ENCODE measurements at places on chromosomes 3 and 15.

DNA sequence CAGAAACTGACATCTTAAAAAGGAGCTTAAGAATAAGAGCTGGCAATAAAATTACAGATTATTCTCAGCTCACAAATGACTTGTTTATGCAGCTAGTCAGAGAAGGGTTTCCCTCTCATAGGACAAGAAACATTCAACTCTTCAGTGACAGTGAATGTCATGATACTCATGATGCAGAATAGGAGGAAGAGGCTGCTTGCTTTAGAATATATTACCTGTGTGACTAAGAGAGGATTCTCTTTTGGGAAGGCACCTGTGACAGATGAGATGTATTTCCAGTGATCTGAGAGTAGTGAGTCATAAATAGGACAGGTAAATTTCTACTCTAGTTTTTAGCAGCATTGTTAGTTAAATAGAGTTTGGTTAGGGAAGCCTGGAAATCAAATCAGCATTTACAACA, 39.9 kb downstream of the RASA2 start:
- DNase-seq = no peak

DNA sequence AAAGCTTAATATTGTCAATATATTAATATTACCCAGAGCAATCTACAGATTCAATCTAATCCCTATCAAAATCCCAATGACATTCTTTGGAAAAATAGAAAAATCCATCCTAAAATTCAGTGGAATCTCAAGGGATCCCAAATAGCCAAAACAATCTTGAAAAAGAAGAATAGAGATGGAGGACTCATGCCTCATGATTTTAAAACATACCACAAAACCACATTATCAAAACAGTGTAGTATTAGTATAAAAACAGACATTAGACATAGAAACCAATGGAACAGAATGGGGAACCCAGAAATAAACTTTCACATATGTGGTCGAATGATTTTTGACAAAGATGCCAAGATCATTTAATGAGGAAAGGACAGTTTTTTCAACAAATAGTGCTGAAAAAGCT, 14.6 kb downstream of the NEK4 start:
- DNase-seq = no peak

GRCh38 chr3:48565591-48566400, 2.2 kb upstream of the UCN2 start:
- DNase-seq = no peak

DNA sequence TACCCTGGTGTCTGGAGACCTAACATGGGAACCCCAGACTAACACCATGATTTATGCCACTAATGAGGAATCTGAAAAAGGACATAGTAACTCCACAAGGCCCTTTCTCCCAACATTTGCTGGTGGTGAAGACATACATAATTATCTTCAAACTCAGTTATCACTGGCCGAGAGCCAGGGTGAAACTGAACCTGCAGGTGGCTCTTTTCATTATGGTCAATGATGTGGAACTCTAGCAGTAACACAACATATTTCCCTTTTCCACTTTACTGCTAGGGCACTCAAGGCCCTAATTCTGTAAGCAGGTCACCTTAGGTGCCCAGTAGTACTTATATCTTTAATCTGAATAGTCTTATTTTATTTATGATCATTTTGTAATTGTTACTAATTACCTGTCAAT, 326.4 kb upstream of the SATB1 start:
- DNase-seq = no peak

GRCh38 chr3:54163441-54163840, 41.1 kb downstream of the CACNA2D3 start:
- no peak for DNase-seq

GRCh38 chr3:50112462-50112861, 23.7 kb downstream of the RBM5 start:
- no peak for DNase-seq

GRCh38 chr3:98657457-98657856, 64.0 kb upstream of the CPOX start:
- DNase-seq = no peak

DNA sequence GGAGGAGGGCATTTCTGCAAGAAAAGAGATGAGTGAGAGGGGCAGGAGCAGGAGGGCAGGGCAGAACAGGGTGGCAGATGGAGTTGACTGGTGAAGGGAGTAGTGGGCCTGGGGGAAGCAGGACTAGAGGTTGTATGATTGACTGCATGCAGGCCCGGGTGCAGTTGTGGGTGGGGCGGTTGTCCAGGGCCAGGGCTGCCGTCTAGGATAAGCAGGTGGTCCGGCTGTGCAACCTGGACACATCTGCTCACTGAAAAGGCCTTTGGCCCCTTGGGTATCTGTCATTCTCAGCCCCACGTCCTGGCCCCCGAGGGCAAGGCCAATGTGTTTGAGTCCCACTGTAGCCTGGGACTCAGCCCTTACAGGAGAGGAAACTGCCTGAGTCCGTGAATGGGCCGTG, 25.4 kb downstream of the ALS2CL start:
- DNase-seq = no peak

DNA sequence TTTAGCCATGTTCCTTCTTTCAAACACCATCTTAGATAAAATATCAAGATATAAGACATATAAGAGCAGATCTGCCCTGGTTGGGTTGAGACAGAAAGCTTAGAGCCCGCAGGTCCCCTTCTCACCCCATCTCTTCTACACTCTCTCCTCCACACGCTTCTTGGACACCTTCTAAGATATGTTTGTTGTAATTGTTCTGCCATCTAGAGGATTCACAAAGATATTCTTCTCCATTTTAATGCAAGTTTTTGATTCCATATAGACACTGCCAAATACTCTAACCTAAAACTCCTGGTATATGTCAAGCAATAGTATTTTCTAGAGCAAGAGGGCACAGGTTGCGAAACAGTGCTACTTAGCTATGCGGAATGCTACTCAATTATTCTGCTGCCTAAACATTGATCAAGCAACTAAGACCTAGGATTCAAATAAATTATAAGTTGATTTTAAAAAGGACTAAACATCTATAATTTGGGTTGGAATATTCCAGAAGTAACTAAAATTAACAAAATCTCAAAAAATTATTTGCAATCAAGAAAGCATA, 6.8 kb downstream of the CHRM5 start:
- DNase-seq = no peak

DNA sequence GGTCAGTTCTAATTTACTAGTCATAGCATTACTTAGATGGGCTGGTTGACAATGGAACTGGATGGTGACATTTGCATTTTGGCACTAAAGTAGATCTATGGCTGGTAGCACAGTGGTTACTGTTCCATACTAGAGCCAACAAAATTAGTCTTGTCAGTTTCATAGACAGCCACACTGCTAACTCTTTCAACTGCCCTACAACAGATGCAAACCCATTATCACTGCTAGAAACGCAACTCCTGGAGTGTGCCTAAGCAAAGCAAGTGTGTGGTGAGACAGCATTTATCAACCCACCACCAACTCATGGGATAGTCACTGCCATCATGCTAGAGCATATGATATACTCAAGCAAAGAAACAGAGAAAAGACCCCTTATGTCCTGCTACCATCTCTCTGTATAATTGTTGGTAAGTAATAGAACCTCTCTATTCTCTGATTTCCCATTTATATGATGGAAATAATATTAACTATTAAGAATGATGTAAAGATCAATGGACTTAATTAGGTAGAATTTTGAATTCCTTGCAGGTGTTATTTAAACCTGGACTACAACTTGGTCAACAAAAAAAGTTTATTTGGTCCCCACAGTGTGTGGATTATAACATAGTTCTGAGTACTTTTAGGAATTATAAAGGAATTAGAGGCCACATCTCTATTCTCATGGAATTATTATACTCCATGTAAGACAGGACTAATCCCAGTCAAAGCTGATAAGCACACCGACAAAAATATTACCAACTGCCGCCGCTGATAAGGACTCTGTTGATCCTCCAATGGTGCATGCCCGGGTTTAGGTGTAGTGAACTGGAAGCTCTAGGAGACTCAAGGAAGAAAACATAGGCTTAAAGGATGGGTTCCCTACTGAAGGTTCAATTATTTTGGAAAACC, 19.9 kb upstream of the ABHD5 start:
- DNase-seq = no peak

- no peak for DNase-seq
Measured at GRCh38 chr15:37056177-37057121, 43.9 kb downstream of the MEIS2 start.

- no peak for DNase-seq
Measured at GRCh38 chr3:57992452-57993213, 15.6 kb upstream of the FLNB start.

- no peak for DNase-seq
Measured at GRCh38 chr15:31031471-31032067, 40.1 kb upstream of the MTMR10 start.

DNA sequence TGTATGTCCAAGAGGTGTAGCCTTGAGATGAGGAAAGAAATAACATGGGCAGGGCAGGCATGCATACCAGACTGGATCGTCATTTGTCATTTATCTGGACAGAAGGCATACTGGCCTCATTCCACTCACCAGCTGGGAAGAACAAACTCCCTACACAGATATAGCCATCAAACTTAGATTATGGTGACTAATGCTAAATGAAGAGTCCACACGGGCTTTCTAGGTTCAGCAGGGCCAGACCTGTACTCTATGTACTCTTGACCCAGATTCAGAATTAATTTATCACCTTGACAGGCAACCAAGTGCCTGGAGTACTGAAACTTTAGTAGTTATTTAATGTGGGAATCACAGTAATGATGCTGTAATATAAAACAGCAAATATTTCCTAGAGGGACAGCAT, 164.3 kb upstream of the IL12A start:
- no peak for DNase-seq

DNA sequence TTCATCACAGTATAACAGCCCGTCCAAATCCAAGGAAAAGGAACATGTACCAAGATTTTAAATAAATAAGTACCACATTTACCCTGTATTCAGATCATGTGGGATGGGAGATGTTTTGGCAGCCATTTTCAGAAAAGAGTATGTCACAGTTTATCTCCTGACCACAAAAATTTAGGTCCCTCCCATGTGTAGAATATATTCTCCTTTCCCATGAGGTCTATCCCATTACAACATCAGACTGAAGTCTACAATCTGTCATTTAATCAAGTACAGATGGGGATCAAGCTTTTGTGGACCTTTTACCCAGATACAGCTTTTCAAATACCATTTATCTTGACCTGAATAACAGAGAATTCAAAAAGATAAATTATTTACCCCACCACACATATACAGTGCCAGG, 444.5 kb downstream of the PLOD2 start:
- no peak for DNase-seq

DNA sequence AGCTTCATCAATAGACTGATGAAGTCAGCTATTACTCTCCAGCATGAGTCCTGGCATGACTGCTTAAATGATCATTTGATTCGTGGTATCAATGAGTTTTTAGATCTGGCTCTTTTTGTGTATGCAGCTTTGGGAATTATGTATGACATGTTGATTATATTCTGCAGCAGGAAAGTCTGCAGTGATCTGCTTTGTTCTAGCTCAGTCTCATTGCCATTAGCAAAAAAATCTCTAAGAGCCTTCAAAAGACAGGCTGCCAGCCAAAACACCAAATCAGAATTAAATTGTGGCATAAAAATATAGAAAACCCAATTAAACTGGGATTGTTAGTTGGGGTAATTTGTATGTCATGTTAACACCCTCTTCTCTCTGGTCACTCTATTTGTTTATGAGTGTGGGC, 1021.0 kb upstream of the SEMA6D start:
- no peak for DNase-seq

GRCh38 chr3:177411201-177411600, 213.9 kb upstream of the TBL1XR1 start:
- DNase-seq = no peak

- DNase-seq = no peak
Measured at GRCh38 chr3:194292331-194292730, 58.8 kb downstream of the CPN2 start.

GRCh38 chr3:177336873-177337450, 139.7 kb upstream of the TBL1XR1 start:
- DNase-seq = no peak

GRCh38 chr3:154981201-154981600, 98.9 kb upstream of the MME start:
- no peak for DNase-seq

- no peak for DNase-seq
Measured at GRCh38 chr15:77354063-77354462, 65.8 kb downstream of the PEAK1 start.
